ENCODE measurements at places on chromosomes 12 and 14.
A peak's percentile ranks its signal among the peaks of the same experiment; 100 is the strongest.

- no peak for ATAC-seq
- no peaks in the 10 kb centered on the region for H3K27me3 ChIP-seq
- H3K36me3 ChIP-seq = no peaks in the 10 kb centered on the region
- no peak overlapping the region for H3K4me3 ChIP-seq
Observed at GRCh38 chr12:40505327-40505726, 186.9 kb upstream of the CNTN1 start.

DNA sequence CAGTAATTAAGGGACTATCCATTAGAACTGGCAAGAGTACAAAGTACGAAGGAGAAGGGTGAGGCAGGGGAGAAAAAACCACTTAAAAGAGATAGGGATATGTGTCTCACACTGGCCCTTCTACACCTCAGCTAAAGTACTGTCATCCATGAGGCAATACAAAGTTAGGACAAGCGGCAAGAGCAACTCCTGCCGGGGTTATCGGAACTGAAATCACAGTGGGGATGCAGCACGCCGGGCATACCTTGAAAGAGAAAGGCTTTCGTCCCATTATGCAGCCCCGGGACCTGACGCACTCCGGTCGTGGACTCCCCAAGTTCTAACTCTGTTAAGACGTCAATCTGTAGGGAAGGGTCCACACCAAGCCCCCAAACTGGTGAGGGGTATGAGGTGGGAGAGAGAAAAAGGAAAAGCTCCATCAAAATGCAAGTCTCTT, 1.1 kb downstream of the NELL2 start:
- H3K36me3 ChIP-seq = no peaks in the 10 kb centered on the region
- H3K27me3 ChIP-seq = peaks cover 60% of the 10 kb centered on the region
- ATAC-seq = peak; percentile 56
- peak overlapping the region; percentile 81 for H3K4me3 ChIP-seq
- no peak overlapping the region for H3K27ac ChIP-seq

DNA sequence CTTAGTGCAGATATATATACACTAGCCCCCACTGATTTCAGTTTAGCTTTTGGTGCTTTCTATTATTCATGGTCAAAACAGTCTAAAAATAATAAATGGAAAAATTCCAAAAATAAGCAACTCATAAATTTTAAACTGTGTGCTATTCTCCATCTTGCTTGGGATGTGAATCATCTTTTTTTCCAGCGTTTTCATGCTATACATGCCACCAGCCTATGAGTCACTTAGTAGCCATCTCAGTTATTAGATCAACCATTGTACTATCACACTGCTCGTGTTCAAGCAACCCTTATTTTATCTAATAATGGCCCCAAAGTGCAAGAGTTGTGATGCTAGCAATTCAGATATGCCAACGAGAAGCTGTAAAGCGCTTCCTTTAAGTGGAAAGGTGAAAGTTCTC, 73.9 kb upstream of the KRR1 start:
- H3K27me3 ChIP-seq = peaks cover 29% of the 10 kb centered on the region
- H3K36me3 ChIP-seq = no peaks in the 10 kb centered on the region
- no peak overlapping the region for H3K27ac ChIP-seq
- H3K4me1 ChIP-seq = no peaks in the 10 kb centered on the region
- no peak for ATAC-seq

- H3K4me3 ChIP-seq = no peak overlapping the region
- peaks cover 40% of the 10 kb centered on the region for H3K4me1 ChIP-seq
- H3K27ac ChIP-seq = no peak overlapping the region
- no peaks in the 10 kb centered on the region for H3K27me3 ChIP-seq
- peaks cover 36% of the 10 kb centered on the region for H3K36me3 ChIP-seq
Observed at GRCh38 chr14:54480830-54481562, 7.8 kb downstream of the GMFB start.

DNA sequence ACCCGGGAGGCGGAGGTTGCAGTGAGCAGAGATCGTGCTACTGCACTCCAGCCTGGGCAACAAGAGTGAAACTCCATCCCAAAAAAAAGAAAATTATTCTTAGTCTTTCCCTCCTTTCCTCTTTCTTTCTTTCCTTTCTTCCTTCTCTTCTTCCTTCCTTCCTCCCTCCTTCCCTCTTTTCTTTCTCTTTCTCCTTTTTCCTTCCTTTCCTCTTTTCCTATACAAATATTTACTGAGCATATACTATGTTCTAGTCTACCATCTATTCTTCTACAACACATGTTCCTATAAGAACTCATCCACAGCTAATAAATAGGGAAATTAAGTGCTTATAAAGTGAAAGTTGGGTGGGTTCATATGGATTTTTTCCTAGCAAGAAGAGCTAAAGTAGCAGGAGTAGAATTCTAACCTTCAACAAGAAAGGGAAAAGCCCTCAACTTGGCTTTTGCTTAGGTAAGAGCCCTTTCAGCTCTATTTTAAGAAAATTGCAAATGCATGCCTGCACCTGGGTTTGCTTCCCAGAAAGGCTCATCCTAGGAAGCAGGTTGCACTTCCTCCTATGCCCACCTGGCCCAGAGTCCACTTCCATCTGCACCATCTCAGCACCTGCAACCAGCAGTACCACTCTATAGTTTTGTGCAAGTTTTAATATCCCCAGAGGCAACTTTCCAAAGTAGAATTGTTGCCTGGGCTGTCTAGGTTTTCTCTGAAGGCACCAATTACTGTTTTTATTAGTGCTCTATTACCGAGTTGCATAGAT, 122.0 kb upstream of the CCND2 start:
- H3K36me3 ChIP-seq = peaks cover 6% of the 10 kb centered on the region
- no peak for ATAC-seq

GRCh38 chr14:36012621-36013020, 163.9 kb downstream of the PTCSC3 start:
- H3K36me3 ChIP-seq = no peaks in the 10 kb centered on the region
- H3K4me1 ChIP-seq = no peaks in the 10 kb centered on the region

DNA sequence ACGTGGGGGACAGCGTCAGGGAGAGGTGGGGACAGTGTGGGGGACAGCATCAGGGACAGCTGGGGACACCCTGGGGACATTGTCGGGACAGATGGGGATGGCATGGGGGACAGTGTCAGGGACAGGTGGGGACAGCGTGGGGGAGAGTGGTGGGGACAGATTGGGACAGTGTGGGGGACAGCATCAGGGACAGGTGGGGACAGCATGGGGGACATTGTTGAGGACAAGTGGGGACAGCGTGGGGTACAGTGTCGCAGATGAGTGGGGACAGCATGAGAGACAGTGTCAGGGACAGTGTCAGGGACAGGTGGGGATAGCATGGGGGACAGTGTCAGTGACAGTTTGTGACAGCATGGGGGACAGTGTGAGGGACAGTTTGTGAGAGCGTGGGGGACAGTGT, 240.9 kb downstream of the TMEM121 start:
- H3K27ac ChIP-seq = peak overlapping the region; percentile 7
- peaks cover 40% of the 10 kb centered on the region for H3K36me3 ChIP-seq
- H3K4me3 ChIP-seq = peak overlapping the region; percentile 3
- no peaks in the 10 kb centered on the region for H3K27me3 ChIP-seq
- H3K4me1 ChIP-seq = peaks cover 20% of the 10 kb centered on the region

DNA sequence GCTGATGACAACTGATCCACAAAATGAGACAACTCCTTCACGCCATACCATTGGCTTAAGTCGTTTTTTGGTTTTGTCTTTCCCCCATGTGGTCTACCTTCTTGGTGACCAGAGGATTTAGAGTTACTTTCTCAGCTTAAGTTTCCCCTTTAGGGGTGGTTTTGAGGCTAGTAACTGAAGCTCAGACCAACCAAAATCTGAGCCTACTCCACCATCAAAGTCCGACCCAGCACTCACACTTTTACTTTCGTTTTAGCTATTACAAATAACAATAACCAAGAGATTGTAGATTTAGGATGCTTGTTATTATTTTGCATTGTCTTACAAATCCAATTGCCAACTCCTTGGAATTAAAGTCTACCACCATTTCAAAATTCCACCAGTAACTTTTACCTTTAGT, 130.6 kb upstream of the MDM1 start:
- no peaks in the 10 kb centered on the region for H3K36me3 ChIP-seq
- no peak for ATAC-seq
- H3K4me3 ChIP-seq = peak overlapping the region; percentile 60
- H3K4me1 ChIP-seq = peaks cover 5% of the 10 kb centered on the region
- no peaks in the 10 kb centered on the region for H3K27me3 ChIP-seq

- no peaks in the 10 kb centered on the region for H3K27me3 ChIP-seq
- no peak for ATAC-seq
- H3K4me3 ChIP-seq = no peak overlapping the region
- H3K36me3 ChIP-seq = no peaks in the 10 kb centered on the region
Observed at GRCh38 chr12:83185241-83185640, 498.5 kb downstream of the TMTC2 start.

DNA sequence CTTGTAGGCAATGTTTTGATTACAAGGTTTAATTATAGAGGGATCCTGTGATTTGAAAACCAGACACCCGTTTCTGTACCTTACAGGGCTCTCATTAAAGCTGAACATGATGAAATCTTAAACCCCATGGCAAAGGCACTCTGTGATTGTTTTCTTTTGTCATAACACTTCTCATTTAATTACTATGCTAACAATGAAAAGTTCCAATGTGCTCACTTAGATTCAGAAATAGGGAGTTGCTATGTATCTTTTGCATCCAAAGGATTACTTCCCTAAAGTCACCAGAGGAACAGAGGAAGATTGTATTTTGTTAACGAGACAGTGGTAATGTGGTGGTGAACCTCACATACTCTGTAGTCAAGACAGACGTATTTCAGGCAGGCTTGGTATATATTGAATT, 81.5 kb upstream of the MYF6 start:
- no peak for ATAC-seq
- H3K27ac ChIP-seq = no peak overlapping the region
- H3K36me3 ChIP-seq = no peaks in the 10 kb centered on the region

DNA sequence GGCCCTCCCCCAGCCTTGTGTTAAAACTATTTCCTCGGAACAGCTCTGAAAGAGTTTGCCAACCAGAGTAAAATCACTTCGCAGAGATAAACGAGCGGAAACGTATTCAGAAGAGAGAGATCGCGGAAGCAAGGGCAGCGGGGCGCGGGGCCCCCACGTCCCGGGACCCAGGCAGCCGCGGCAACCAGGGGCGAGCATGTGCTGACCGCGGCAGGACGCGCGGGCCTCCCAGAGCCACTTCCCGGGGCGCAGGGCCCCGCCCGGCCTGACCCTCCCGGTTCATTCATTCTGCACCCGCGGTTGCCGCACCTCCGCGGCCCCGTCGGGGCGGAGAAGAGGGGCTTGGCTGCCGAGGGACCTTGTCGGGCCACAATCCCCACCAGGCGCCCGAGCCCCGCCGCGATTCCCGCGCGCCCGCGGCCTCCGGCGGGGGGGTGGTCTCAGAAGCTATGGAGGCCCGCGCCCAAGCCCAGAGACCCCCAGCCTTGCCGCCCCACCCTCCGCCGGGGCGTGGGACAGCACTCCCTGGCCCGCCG, 598 bp downstream of the UBE2N start:
- no peaks in the 10 kb centered on the region for H3K27me3 ChIP-seq
- H3K4me1 ChIP-seq = peaks cover 63% of the 10 kb centered on the region
- peak; percentile 29 for ATAC-seq

DNA sequence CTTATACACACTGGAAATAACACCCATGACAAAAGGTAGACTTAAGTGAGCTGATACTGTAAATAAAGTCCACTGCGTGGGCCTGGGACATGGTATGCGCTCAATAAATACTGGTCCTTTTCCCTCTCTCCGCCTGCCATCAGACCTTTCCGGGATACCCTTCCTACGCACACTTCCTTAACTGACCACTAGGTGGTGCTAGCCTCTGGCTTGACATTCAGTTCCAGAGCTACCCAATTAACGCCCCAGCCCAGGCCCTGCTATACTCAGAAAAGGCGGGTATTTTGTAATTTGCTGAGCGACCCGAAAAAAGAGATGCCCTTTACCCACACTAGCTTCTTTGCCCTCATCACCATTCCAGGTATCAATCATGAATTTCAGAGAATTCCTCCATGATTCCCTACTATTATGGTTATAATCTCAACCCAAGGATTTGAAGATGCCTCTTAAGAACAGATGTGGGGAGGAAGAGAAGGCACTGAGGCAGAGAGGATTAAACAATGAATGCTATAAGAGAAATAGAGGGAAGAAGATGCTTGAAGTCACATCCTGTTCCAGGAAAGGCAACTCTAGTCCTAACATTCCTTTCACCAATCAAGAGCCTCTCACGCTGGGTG, 3.9 kb upstream of the LRP1 start:
- H3K27ac ChIP-seq = no peak overlapping the region
- no peaks in the 10 kb centered on the region for H3K27me3 ChIP-seq
- no peak overlapping the region for H3K4me3 ChIP-seq
- H3K4me1 ChIP-seq = peaks cover 10% of the 10 kb centered on the region
- ATAC-seq = peak; percentile 51
- H3K36me3 ChIP-seq = peaks cover 5% of the 10 kb centered on the region

GRCh38 chr12:14802721-14803010, 612 bp downstream of the WBP11 start:
- H3K4me1 ChIP-seq = peaks cover 12% of the 10 kb centered on the region
- peaks cover 17% of the 10 kb centered on the region for H3K36me3 ChIP-seq

DNA sequence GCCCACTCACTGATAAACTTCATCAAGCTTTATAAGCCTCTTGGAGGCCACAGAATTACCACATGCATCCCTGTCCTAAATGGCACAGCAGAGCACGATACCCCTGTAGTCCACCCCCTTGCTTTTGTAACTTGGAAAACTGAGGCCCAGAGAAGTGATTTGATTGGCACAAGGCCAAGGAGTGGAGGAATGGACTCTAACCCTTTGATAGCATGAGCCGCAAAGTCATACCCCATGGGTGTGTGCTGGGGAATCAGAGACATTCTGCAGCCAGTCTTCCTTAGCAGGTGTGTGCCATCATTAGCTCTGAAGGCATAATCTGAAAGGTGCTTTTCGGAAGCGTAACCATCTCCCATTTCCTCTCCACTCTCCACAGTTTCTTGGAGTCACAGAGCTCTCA, 28.5 kb upstream of the PWP1 start:
- peaks cover 8% of the 10 kb centered on the region for H3K4me1 ChIP-seq
- H3K27ac ChIP-seq = no peak overlapping the region
- peaks cover 14% of the 10 kb centered on the region for H3K27me3 ChIP-seq
- no peak overlapping the region for H3K4me3 ChIP-seq
- no peaks in the 10 kb centered on the region for H3K36me3 ChIP-seq

- ATAC-seq = no peak
- H3K4me1 ChIP-seq = no peaks in the 10 kb centered on the region
- H3K27me3 ChIP-seq = no peaks in the 10 kb centered on the region
- H3K27ac ChIP-seq = no peak overlapping the region
- H3K36me3 ChIP-seq = peaks cover 35% of the 10 kb centered on the region
Observed at GRCh38 chr12:111975161-111975931, 37.6 kb downstream of the TMEM116 start.

- no peaks in the 10 kb centered on the region for H3K36me3 ChIP-seq
- ATAC-seq = no peak
- H3K27me3 ChIP-seq = no peaks in the 10 kb centered on the region
- no peak overlapping the region for H3K27ac ChIP-seq
Observed at GRCh38 chr14:62604524-62604923, 440.7 kb downstream of the KCNH5 start.

Measured in stimulated activated memory B cell treated with anti-CD40 and anti-IgM and Interleukin-4, amounts not matched to agents 10 μg/mL and 1 μg/mL and 100 μg/mL, for 72 hours (primary cell).